Stimulated activated CD8-positive, alpha-beta memory T cell treated with anti-CD3 and anti-CD28 coated beads, Interleukin-4, amount 100 ng/mL, for 1 hour (primary cell): ENCODE measurements at places on chromosomes 16 and 17.

DNA sequence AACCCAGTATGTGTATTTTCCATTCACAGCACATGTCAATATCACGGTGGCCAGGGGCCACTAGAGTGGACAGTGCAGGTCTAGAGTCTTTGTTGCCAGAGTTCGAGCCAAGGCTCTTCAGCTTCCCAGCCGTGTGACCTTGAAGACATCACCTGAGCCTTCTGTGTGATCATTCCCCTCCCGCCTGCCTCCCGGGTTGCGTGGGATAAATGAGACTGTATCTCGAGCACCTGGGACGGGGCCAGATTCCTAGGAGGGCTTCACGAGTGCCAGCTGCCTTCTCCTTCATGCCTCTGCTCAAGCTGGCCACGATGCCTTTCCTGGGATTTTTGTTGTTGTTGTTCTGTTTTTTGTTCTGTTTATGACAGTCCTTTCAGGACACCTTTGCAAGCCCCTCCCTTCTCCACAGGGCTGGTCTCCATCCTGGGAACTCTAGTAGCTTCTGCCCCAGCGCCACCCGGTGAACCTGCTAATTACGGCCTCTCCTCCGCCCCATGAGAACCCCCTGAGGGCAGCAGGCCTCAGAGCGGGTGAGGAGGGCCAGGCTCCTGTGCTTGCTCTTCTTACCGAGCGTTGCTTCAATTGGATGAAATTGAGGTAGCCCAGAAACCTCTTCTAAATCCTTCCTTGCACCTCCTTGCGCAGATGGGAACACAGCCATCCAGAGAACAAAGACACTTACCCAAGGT, 3.9 kb downstream of the SPNS2 start:
- DNase-seq: no peak

DNA sequence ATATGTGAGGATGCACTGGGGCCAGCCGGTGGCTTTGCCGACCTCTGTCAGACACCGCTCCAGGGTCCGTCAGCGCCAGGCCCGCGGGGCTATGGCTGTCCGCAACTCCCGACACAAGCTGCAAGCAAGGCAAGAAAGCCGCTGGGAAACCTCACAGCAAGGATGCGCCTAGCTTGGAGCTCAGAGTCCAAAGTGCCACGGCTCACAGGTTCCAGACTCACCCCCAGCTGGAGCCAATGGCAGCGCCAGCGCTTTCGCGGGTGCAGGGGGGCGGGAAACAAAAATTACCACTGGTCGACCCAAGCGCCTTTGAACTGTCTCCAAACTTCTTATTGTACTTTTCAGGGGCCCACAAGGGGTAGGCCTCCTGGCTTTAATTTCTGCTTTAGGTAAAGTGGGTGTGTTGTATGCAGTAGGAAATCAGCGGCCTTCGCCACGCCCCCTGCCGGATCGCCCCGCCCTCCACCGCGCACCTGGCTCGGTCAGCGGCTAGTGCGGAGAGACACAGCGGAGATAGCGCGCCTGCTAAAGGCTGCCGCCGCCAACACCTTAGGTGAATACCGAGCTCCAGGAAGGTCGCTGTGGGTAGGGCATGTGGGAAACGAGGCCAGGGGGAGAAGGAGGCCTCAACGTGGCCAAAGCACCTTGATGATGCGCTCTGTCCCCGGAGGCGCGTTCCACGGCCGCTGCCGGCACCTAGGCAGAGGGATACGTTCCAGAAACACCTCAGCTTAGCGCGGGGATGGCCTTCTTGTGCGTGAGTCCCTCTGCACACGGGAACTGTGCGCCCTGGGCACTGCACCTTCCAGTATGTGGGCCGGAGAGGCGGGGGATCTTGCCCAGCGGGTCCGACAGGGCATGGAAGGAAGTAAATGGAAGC, 61.0 kb upstream of the RBL2 start:
- peak; percentile 66 for DNase-seq

DNA sequence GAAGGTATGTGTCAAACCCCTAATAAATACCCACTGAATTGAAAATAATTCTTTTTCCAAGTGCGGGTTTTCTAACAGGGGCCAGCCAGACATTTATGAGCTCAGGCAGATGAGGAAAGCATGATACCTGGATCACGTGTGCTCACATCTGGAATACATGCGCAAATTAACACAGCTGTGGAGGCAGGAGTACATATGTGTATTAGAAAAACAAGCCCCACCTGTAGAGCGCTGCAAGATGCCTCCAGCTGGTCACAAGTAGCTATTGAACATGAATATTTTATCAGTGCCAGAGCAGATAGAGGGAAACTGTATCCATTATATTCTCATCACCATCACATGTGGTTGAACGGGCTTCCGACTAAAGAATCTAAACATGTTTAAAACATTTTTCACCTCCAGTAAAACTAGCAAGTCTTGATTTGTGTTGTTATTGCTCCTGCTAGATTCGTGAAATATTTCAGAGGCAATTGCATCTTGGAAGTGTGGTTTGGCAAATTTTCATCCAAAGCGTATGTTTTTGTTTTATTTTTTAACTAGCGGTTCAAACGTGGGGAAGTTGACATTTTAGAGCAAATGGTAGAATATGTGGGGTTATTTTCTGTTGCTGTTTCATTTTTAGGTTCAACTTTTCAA, 482.8 kb downstream of the CDH13 start:
- DNase-seq: no peak

DNA sequence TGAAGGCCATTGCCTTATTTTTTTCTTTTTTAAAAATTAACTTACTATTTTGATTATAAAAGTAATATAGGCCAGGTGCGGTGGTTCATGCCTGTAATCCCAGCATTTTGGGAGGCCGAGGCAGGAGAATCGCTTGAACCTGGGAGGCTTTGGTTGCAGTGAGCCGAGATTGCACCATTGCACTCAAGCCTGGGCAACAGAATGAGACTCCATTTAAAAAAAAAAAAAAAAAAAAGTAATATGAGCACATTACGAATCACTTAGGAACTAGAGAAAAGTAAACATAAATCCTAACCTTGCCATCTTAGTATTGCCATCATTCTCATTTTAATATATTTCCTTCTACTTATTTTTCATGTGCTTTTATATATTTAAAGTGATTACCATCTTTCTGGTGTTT, 12.9 kb upstream of the TACO1 start:
- DNase-seq: no peak

GRCh38 chr16:60137891-60138290, 1403.8 kb upstream of the GOT2 start:
- no peak for DNase-seq

DNA sequence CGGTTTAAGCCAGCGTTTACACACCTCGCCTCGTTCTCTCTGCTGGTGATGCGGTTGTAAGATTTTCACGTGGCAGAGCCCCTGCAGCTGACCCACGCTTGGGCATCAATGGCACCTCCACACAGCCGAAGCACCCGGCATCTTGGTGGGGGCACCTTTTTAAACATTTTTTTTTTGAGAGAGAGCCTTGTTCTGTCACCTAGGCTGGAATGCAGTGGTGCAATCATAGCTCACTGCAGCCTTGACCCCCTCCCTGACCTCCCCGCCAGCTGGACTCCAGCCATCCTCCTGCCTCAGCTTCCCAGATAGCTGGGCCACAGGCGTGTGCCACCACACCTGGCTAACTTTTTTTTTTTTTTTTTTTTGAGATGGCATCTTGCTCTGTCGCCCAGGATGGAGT, 4.9 kb downstream of the WDR90 start:
- no peak for DNase-seq

GRCh38 chr16:70364399-70364798, 17.7 kb downstream of the DDX19A start:
- no peak for DNase-seq

DNA sequence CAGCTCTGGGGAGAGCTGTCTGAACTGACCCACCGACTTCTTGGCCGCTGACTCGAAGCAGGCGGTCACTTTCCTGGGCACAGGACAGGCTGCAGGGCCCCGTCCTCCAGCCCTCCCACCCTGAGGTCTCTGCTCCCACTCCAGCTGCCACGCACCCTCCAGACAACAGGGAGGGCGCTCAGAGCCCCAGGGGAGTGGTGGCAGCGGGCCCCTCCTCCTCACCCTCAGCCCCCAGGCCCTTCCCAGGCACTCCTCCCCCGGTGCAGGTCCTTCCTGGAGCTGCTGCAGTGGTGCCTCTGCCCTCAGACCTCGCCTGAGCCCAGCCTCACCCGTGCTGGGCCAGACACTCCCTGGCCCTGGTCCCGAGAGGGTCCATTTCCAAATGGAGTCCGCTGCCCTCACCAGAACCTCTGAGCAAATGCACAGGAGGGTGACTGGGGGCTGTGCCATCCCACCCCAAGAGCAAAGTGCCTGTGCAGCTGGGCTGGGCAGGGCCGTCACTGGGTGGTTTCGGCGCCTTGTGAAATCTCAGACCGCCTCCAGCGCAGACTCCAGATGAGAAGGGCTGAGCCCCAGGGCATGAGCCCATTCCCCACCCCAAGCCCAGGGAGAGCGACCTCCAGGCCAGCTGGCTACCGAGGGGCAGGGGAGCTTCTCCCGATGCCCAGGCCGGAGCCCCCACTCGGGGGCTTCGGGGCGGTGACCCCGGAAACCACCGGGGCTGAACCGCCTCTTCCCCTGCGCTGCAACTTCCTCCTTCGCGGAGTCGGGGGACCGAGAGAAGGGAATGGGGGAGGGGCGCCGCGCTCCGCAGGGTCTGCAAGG, 717 bp downstream of the CYBA start:
- no peak for DNase-seq

DNA sequence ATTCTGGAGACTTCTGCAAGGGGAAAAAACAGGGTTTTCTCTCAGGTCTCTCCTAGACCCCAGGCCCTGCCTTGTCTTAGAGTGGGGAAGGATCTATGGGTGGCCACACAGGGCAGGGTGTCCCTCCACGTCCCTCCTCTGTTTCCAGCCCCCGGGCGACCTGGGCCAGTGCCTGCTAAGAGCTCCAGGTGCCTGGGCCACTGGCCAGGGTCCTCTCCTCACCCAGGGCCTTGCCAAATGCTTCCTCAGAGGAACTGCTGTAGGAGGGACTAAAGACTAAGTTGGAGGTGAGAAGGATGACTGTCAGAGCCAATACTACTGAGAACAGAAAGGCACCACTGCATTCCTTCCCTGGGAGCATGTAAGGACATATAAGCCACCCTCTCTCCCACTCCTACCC, 11.4 kb downstream of the NOS2 start:
- no peak for DNase-seq

DNA sequence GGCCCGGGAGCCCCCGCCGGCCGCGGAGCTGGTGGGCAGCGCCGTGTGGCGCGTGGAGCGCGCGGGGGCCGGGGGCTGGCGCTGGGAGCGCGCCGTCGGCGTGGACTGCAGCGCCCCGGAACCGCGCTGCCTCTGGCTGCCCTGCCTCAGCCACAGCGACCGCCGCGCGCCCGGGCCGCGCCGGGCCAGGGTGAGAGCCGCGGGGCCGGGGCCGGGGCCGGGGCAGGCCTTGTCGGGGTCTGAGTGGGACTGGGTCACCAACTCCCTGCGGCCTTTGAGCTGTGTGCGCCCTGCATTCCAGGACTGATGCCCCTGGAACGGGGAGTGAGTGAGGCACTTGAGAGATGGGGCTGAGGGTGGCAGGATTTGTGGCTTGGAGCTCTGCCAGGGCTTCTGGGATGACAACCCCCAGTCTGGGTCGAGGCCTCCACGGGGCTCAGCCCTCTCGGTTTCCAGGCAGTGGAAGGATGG, 25.7 kb downstream of the ARHGAP23 start:
- no peak for DNase-seq

GRCh38 chr17:60060474-60060873, 18.2 kb downstream of the HEATR6 start:
- DNase-seq: no peak

- DNase-seq: no peak
Measured at GRCh38 chr17:1878419-1879121, 48.8 kb downstream of the RPA1 start.

DNA sequence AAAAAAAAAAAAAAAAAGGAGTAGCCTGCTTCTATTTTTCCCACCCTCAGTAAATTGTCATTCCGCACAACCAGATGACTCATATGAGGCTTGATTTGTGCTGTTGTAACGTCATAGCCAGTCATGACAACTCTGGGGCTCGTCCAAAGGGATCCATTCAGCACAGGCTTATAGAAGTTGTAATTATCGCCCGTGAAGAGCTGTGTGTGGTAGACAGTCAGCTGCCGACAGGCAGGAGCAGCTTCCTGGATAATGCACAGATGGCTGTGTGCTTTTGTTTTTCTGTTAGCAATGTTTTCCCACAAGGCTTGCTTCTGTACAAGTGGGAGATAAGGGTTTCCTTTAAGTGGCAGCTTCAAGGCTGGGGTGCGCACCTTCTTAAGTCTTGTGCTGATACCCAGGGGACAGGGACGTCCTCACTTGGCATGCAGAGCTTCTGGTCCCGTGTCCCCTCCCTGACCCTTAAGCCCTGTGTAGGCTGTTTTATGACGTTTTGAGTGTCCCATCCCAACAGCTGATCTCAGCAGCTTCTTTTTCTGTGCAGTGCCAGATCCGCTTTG, 26.0 kb downstream of the SNX29 start:
- DNase-seq: no peak

- no peak for DNase-seq
Measured at GRCh38 chr17:70084476-70084875, 9.5 kb downstream of the KCNJ16 start.

GRCh38 chr17:71412803-71413202, 708.0 kb upstream of the SOX9 start:
- DNase-seq: no peak

DNA sequence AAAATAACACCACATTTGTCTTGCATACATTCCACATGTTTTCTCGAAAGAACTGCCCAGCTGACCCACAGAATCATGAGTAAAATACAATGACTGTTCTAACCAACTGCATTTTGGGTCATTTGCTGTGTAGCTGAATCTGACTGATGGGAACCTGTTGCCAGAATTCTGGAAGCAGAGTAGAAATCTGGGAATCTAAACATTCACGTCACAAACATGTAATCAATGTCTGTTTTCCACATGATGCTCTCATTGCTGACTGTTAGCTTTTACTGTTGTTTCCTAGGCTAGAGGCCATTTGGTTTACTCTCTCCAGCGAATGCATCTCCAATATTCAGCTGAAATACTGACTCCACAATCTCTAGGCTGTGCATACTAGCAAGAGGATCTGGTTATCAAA, 710.1 kb downstream of the KCNJ2 start:
- no peak for DNase-seq

GRCh38 chr17:4956493-4957061, 5.7 kb downstream of the ENO3 start:
- DNase-seq: no peak

GRCh38 chr17:40819528-40820125, 2.8 kb downstream of the KRT10 start:
- DNase-seq: no peak

GRCh38 chr16:82340531-82340930, 170.5 kb upstream of the MPHOSPH6 start:
- DNase-seq: no peak

GRCh38 chr17:65559804-65560627, 1.4 kb downstream of the AXIN2 start:
- DNase-seq: no peak

DNA sequence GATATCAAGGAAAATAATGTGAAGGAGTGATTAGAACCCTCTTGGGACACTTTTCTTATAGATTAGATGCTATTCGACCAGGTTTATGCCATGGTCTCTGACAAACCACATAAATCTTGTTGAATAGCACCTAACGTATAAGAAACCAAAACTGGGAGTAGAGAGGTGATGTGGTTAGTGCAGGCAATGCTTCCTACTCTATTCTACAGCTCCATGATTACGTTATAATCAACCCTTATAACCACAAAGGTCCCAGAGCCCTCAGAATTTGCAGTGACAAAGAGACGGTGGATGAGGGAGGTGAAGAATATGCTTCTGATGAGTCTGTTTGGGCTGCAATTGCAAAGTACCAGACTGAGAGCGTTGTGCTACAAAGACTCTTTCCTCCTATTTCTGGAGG, 78.4 kb downstream of the ARHGAP44 start:
- DNase-seq: no peak
